B cell (primary cell): ENCODE measurements at places on chromosomes 1 and 21.

- DNase-seq: no peak
These were observed 24.7 kb downstream of the HSF2BP start for GRCh38 chr21:43634618-43635017.

GRCh38 chr1:244918421-244919319 lies 54.3 kb upstream of the HNRNPU start:
- DNase-seq: peak; percentile 84

DNA sequence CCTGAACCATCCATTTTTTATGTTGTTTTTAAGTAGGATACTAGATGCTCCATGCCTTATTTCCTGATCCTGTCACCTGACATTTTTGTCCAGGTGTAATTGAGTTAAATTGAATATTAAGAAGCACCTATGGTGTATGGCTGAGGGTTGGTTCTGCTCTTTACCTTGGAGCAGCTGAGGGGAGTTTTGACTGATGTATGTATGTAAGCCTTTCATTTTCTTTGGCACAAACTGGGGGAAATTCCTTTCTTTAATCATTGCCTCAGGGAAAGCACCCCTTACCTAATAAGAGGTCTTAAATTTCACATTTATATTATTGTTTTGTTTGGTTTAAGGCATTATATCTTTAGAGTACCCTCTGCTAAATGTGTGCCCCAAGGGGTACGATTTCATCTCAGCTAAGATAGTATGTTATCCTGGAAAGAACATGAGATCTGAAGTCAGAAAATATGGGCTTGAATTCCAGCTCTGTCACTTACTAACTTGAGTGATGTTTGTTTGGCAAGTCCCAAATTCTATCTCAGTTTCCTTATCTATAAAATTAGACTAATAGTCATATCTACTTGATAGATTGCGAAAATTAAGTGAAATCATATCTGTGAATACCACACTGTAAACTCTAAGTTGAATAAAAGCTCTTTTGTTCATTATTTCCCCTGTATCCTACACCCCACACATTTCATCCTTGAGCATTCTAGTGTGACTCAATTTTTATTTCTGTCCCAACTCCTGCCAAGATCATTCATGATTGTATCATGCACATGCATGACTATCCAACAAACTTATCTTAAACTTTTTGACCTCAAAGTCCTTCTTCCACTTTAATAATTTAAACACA lies 57.7 kb upstream of the NUF2 start:
- DNase-seq: no peak

DNA sequence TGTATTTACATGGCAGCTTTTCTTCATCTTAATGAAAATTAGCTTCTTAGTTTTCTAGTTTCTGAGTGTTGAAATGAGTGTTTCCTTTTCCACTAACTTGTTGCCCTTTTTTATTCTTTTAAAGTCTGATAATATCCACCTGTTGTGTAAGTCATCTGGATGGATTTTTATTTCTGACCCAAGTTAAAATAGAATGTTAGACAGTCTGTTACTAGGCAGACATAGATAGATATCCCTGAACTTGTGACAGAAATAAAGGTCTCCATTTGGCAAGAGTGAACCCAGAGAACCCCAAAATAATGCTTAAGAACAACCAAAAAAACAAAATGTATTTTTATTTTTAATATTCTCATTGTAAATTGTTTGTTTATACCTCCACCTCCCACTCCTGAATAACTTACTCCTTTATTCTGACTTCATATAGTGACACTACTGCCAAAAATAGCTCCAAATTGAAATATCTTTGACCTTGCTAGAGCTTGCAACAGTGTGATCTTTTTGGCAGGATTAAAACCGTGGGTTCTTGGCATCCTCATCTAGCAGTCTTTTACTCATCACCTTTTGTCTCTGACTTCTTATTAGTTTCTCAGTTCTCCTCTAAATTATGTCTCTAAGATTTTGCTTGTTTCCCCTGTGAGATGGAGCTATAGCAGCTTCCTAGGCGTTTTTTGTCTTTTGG lies 26.9 kb upstream of the SH3D21 start:
- DNase-seq: no peak

DNA sequence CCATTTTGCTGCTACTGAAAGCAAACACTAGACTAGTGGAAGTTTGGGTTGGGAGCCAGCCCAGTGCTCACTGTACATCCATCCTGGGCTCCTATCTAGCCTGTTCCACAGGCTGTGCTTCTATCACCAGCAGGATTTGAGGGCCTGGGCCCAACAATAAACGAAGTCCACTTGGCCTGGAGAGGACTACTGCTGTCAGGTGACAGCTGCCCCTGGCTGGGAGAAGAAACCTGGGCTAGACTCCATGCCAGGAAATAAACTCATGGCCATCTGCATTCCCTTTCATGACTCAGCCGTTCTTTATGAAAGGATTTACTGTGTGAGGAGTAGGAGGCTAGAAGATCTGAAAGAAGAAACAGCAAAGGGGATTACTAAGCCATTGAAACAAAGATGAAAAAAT lies 35.5 kb downstream of the COLGALT2 start:
- no peak for DNase-seq
